NCI-H510A treated with DMSO at 0.1 percent for 48 hours (cell line): ENCODE measurements at places on chromosomes 4 and X.

DNA sequence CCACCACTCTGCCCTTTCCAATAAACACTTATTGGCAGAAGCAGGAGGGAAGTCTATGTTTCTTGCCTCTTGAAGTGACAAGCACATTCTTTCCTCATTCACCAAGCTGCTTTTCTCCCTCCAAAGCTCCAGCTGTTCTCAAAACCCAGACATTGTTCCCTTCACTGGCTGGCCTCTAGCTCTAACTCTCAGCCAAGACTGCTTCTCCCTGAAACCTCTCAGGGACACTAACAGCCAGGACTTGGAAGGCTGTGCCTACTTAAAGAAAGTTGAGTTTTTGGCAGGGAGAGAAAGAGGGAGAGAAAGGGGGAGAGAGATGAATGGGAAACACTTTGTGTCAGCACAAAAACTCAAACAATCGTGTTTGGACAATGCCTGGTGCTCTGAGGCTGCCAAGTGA, 99.5 kb downstream of the COX18 start:
- DNase-seq = no peak

GRCh38 chr4:16827794-16828724, 70.4 kb downstream of the LDB2 start:
- DNase-seq = no peak

GRCh38 chr4:101279377-101279871, 67.9 kb downstream of the PPP3CA start:
- DNase-seq = no peak

GRCh38 chr4:808860-809570, 16.9 kb downstream of the CPLX1 start:
- no peak for DNase-seq

GRCh38 chr4:123706973-123707372, 310.4 kb downstream of the SPRY1 start:
- no peak for DNase-seq

- no peak for DNase-seq
These were observed 16.6 kb downstream of the GEMIN8 start for GRCh38 chrX:14013054-14013453.

DNA sequence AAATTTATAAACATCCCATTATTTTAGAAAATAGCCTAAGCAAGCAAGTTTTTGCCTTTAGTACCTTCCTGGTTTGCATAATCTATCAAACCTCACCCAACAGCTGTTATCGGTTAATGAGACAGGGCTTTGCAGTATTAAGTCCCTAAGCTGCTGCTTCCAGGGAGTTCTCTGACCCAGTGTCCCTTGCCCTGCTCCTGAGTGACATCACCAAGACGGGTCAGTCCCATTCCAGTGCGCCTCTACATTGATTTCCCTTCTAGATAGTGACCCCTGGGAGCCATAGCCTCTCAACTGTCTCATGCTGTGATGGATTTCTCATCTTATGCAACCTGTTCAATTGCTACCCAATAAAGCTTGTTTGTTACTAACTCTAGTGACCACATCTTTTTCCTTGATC, 410.4 kb downstream of the SPOCK3 start:
- DNase-seq = no peak
